WTC11 (cell line): ENCODE measurements at places on chromosomes 11 and 22.

- no peak for DNase-seq
Observed at GRCh38 chr11:13972944-13973343, 10.4 kb downstream of the SPON1 start.

DNA sequence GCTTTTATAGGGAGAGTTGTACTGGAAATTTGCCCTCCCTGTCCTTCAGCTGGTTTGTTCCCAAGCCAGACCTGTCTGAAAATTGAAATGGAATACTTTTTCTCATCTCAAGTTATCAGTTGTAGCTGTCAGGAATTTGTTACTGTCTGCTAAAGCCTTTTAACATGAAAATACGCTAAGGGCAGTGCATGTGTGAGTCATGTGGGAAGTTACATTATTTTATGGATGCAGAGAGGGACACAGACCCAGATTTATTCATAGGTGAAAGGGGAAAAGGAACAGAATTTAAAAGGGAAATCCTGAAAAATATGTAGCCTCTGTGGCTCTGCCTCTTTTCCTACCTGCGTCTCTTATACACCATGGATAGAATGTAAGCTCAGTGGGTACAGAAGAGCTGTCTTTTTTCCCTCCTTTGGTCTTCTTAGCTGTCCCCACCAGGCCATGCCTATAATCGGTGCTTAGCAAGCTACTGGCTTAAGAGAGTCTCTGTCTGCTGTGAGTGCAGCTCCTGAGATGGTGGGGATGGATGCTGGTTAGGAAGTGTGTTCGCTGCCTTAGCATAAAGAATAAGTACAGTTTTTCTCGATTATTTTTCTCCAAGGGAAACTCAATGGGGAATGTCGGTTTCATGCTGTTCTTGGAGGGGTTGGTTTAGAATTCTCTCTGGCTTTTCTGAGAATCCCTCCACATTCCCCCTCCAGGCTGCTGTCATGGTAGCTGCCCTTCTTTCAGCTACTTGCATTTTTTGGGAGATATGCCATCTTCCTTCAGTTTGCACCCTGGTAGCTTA lies 166.8 kb downstream of the TEAD1 start:
- no peak for DNase-seq

DNA sequence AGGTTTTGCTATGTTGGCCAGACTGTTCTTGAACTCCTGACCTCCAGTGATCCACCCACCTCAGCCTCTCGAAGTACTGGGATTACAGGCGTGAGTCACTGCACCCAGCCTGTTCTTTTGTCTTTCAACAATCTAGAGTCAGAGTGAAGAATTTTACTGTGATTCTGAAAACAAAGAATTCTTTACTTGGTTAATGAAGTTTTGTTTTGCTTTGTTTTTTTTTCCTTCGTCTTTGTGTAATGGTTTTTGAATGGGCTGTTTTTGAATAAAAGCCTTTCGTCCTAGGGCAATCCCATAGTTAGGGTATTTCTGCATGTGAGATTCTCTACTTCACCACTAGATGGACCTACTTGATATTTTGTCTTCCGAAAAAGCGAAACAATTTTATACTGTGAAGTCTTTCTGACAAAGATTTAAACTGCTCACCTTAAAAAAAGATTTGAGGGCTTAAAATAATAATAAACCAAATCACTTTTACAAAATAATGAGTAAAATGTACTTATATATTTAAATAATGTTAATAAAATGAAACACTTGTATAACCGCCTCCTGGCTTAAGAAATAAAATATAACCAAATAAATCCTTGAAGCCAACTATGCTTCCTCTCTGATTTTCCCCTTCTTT lies 43.4 kb upstream of the SC5D start:
- DNase-seq, result no peak

DNA sequence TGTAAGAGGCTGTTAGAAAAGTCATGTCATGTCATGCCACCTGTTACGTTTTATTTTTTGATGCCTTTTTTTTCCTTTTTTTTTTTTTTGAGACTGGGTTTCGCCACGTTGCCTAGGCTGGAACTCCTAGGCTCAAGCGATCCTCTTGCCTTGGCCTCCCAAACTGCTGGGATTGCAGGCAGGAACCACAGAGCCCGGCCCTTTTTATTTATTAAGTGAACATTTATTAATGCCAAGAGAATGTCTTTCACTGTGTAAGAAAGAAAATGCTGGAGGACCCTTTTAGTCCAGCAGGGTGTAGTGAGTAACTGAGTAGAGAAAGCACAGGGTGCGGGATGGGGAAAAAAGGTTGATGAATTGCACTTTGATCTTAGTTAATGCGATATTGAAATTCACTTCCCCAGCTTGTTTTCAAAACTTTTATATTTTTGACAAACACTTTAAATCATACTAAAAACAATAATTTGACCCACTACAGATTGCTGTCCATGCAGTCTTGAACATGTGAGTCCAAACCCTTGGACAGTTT lies 2.3 kb upstream of the XBP1 start:
- no peak for DNase-seq

DNA sequence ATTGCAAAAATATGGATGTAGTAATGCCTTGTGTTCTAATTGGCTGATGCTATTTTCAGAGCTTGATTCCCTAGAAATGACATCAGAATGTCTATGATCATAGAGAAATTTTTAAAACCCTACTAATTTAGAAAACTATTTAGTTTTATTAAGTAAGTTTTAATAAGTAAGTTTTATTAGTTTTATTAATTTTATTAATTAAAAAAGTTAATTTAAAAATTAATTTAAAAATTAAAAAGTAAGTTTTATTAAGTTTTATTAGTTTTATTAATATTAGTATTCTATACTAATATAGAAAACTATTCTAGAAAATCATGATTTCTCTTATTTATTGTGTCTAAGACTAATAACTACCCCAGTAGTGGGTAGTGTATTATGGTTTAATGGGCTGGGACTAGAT lies 8.2 kb downstream of the HORMAD2 start:
- no peak for DNase-seq

- no peak for DNase-seq
Observed at GRCh38 chr11:68033708-68034045, 3.2 kb downstream of the NDUFS8 start.

DNA sequence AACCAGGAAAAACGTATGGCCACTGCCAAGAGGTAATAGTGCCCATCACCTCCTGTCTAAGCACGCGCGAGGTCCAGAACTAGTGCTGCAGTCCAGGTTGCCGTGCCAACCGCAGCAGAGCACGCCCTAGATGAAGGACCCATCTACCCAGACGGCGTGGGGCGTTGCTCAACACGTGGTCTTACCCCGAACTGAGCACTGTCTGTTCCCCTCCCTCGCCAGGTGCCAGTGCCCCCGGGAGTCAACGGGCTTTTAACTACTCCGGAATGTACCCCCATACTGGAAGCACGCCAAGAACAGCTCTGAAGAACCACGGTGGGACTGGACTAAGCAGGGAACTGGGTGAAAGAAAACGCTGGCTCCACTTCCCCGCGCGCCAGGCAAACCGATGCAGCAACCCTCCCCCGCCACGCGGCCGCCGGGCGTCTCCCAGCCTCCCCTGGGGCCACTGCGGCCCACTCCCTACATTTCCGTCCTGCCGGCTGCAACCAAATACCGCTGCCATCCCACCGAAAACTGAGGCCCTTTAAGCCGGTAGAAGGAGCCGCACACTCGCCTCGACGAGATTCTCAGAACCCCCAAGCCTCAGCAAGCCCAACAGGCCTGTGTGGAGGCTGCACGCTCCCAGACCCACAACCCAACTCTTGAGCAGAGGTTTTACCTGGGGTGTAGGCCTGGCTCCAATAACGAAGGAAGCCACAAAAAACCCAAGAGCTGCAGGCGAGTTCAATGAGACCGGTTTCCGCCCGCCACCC lies at the start of gene HSPA8:
Gene HSPA8, minus strand, starts transcription at position 734 of the 755 bp plus-strand sequence. CDS start 812 bp downstream, outside the sequence.
- no peak for DNase-seq

DNA sequence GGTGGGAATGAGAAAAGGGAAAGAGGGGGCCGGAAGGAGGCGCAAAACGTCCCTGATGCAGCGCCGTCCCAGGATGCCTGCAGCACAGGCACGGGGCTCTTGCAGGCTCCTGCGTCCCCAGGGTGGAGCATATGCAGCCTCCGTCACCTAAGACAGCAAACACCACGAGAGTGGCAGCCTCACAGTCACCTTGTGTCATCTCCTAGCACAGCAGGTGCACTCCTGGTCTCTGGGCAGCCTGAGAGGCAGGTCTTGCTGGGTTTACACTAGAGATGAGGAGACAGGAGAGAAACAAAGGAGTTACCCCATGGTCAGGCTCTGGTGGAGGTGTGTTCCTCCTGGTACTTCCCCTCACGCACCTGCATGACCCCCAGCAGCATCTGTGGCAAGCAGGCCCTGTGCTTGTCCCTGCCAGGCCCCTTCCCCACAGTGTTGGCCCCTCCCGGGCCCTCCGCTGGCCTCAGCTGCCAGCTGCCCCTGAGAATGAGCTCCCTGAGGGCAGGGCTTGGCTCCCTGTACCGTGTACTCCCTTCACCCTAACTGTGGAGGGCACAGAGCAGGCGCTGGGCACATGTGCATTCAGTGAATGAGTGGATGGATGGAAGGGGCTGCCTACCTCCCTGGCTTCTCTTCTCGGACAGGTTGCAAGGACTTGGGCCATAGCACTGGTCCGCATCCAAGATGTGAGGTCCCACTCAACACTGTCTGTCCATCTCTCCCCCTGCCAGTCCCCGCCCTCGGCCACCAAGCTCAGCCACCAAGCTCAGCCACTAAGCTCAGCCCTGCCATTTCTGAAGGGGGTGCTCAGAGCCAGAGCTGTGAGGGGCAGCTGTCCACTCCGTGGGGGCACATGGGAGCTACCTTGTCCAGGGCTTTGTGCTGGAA lies 988.6 kb downstream of the BRD1 start:
- DNase-seq, result no peak

DNA sequence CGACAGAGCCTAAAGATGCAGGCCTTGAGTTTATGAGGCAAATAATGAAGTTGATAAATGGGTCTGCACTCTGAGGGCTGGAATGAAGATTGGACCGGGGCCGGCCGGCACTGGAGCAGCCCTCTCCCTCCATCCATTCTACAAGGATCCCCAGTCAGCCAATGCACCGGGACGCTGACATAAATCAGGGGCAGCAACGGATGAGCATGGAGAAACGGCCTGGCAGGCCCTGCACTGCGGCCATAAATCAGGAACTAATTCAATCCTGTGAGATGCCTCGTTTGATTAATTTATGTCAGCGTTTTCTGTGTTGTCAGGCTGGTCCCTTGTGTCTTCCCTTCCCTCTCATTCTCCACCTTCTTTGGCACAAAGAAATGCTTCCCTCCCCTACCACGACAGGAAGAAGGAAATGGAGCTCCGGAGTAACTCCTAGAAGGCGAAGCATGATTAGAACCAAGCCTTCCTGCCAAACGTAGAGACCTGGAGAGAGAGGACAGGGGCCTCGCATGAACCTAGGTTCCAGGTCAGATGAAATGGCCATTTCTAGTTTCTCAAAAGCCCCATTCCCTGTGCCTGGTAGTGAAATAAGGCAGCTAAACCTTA lies 358.4 kb downstream of the OPCML start:
- DNase-seq, result no peak

GRCh38 chr11:45178890-45179671 lies 32.6 kb downstream of the PRDM11 start:
- no peak for DNase-seq

GRCh38 chr11:132549001-132549400 lies 983.3 kb downstream of the OPCML start:
- DNase-seq, result no peak

DNA sequence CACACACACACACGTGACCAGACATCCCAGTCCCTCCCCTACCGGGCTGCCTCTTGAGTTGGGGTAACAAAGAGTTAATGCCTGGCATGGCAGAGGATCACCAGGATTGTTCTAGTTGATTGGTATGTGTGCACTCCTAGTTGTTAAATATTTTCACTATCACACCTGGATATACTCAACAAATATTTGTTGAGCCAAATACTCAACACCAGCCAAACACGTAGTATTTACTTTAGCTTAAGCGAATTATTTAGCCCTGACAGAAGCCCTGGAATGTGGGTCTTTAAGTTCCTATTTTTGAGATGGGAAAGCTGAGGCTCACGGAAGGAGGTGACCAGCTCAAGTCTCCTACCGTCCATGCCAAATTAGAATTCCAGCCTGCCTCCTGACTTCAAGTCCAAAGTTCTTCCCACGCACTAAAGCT lies 10.5 kb downstream of the CD3E start:
- DNase-seq, result no peak

DNA sequence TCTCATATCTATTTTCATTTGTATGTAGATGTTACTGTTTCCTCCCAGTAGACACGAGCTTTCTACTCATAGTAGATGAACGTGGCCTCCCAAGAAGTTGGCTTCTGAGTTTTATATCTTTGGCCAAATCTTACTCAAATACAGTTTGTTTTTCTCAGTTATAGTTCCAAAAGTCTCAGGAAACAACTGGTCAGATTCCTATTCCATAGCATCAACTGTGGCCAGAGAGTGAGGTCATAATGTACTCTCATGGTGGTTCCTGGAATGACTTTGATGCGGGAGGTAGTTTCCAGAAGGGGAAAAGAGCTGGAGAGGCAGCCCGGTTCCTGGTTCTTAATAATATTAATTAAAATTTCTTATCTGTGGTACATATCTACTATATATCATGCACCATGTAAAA lies 77.3 kb downstream of the SLC17A6 start:
- no peak for DNase-seq

DNA sequence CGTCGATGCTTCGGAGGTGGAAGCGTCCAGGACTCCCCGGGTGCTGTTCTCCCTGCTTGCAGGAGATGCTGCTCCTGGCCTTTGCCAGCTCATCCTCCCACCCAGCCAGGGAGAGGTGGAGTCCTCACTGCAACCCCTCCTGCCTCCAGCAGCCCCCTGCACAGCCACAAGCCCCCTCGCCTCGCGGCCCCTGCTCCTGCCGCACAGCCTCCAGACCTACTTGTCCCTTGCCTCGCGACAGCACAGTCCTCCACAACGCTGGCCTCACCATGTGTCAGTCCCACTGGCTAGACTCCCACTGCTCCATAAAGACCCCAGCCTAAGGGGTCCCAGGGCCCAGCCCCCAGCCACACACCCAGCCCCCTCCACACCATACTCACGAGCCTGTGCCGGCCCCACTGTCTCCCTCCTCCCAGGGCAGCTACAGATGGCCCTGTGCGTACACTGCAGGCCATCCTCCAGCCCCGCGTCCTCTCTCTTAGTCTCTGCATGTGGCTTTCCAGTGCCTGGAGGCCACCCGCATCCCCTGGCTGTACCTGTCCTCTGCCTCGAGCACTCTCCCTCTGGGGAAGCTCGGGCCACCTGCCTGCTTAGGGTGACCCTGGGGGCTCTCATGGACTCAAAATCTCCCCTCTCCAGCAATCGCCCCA lies 91.5 kb downstream of the CELSR1 start:
- no peak for DNase-seq
